T-helper 17 cell (primary cell): ENCODE measurements at places on chromosomes 4 and X. TPM values are rescaled to one million over a fixed set of nuclear protein-coding genes. Genes with fewer than 3 reads are reported as not detected.

The PLXNB3 gene
- 0.25 TPM for total RNA-seq

DNA sequence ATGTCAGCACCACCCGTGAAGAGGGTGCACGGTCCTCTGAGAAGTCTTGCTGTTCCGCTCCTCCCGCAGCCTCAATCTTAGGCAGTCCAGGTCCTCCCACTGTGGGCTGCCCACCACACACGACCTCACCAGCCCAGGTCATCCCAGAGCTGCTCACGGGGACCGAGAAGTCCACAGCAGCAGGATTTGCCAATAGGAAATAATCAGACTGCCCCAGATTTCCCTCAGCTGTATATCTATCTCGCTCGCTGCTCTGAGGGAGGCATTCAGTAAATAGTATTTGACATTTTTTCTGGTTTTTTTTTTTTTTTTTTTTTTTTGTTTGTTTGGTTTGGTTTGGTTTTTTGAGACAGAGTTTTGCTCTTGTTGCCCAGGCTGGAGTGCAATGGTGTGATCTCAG is 83.8 kb downstream of the STOX2 start:
- DNase-seq: no peak

- DNase-seq: no peak
Measured at GRCh38 chr4:158481811-158482210, 39.9 kb upstream of the RXFP1 start.

DNA sequence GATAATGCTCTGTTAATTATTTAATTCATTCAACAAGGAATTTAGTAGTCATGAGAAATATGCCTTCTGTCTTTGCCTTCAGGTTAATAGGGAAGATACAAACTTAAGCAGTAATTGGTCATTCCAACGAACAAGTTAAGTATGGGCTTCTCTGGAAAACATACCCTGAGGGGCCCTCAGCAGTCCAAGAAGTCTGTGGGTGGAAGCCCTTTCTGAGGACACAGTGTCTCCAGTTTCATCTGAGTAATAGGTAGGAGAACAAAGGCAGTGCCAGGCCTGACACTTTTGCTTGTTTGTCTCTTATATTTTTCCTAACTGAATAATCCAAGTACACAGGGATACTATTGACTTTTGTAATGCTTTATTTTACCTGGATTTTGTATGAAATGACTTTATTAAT is 262.5 kb downstream of the FBXW7 start:
- DNase-seq: no peak

The RAPGEF2 gene
- total RNA-seq: 38.3 TPM

- no peak for DNase-seq
Measured at GRCh38 chr4:38868059-38868960, 704 bp downstream of the FAM114A1 start.

DNA sequence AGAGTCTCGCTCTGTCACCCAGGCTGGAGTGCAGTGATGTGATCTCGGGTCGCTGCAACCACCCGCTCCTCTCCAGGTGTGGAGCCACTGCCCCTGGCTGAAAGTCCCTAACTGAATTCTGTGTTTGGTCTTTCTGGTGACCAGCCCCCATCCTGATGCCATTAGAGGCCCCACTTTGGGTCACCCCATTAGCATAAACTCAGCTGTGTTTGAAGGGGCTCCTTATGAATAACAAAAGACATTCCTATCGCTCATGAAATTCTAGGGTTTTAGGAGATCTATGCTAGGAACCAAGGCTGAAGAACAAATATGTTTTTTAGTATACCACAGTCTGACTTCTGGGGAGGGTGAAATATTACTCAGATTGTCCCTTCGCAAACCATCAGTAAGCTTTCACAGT is 652.9 kb downstream of the ADGRL3 start:
- DNase-seq: no peak

The ZNF185 gene
- total RNA-seq: 40.2 TPM

GRCh38 chr4:38949411-38950051 is 81.9 kb downstream of the FAM114A1 start:
- no peak for DNase-seq

The GAGE1 gene
- not detected for total RNA-seq
